ENCODE measurements at places on chromosomes 2 and 18. TPM values are rescaled to one million over a fixed set of nuclear protein-coding genes. Genes with fewer than 3 reads are reported as not detected.

DNA sequence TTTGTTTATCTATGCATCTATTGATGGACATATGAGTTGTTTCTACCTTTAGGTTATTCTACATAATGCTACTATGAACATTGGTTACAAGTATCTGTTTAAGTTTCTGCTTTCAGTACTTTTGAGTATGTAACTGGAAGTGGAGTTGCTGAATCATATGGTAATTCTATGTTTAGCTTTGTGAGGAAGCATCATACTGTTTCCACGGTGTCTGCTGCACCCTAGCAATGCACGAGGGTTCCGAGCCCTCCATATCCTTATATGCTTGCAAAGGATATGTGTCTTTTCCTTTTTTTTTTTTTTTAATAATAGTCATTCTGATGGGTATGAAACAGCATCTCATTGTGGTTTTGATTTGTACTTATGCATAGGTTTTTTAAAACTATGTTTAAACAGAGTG lies 83.7 kb downstream of the FMNL2 start:
- no peaks in the 10 kb centered on the region for H3K36me3 ChIP-seq
- H3K27ac ChIP-seq: no peak overlapping the region
- H3K4me1 ChIP-seq: peaks cover 20% of the 10 kb centered on the region
- peaks cover 17% of the 10 kb centered on the region for H3K27me3 ChIP-seq
- no peak for DNase-seq

DNA sequence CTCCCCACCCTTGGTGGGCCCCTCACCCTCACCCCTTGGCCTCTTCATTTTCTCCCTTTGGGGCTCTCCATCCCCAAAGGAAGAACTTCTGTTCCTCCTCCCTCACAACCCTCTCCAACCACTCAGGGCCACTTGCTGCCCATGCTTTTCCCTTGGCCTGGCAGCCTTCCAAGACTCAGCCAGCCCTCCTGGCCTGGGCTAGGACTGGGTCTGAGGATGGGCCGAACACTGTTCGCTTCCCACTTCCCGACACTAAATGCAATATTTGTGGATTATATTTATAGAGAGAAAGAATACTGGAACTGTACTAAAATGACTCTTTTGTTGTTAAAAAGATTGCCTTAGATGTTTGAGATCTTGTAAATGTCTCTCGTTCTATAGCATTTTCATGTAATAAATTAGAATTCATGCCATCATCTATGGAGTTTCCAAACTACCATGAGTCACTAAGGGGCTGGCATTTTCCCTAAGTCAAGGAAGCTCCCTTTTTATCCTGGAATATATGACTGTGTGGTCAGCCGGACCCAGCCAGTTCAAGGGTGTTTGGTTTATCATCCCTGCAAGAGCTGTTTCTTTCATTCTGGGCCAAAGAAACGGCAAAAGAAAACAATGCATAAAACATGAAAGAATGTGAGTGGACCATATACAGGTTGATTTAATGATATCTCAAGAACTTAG lies 3.8 kb downstream of the CXCR2 start:
- peaks cover 10% of the 10 kb centered on the region for H3K4me1 ChIP-seq
- H3K4me3 ChIP-seq: no peak overlapping the region
- no peak overlapping the region for H3K27ac ChIP-seq
- H3K36me3 ChIP-seq: no peaks in the 10 kb centered on the region
- DNase-seq: no peak
- peaks cover 14% of the 10 kb centered on the region for H3K27me3 ChIP-seq

DNA sequence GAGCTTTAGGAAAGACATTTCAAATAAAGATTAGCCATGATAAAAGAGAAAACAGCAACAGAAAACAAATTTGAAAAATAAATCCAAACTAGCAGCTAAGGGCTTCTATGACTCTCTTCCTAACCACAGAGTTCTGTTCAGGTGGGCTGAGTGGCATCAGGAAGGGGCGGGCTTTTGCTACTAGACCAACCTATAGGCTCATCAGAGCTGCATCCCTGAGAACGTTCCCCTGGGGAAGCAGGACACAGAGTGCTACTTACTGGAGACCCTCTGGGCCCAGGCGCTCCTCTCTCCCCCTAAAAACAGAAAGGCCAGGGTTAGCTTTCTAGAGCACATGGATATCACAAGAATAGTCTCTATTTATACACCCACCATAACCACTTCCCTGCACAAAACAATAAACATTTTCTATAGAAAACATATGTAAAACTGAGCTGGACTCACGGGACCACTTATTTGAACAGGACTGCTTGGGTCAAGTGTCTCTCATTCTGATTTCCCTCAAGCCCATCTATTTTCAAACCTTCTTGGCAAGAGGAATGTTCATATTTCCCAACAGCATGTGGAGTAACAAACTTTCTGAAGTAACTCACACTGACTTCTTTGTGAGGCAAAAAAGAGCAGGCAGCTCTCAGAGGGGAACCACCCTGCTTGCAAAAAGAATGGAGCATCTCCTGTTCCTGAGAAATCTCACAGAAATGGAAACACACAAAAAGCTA lies 78.9 kb upstream of the LMAN1 start:
- H3K27ac ChIP-seq: no peak overlapping the region
- no peak for DNase-seq
- no peaks in the 10 kb centered on the region for H3K36me3 ChIP-seq
- H3K4me3 ChIP-seq: no peak overlapping the region
- no peaks in the 10 kb centered on the region for H3K4me1 ChIP-seq
- peaks cover 4% of the 10 kb centered on the region for H3K27me3 ChIP-seq

The HOXD12 gene
- total RNA-seq: not detected

The KCNE4 gene
- not detected for total RNA-seq

- H3K4me1 ChIP-seq: no peaks in the 10 kb centered on the region
- no peak overlapping the region for H3K27ac ChIP-seq
- H3K4me3 ChIP-seq: no peak overlapping the region
- DNase-seq: no peak
- H3K27me3 ChIP-seq: no peaks in the 10 kb centered on the region
- H3K36me3 ChIP-seq: no peaks in the 10 kb centered on the region
Observed at GRCh38 chr18:71899183-71899582, 645.0 kb downstream of the CBLN2 start.

DNA sequence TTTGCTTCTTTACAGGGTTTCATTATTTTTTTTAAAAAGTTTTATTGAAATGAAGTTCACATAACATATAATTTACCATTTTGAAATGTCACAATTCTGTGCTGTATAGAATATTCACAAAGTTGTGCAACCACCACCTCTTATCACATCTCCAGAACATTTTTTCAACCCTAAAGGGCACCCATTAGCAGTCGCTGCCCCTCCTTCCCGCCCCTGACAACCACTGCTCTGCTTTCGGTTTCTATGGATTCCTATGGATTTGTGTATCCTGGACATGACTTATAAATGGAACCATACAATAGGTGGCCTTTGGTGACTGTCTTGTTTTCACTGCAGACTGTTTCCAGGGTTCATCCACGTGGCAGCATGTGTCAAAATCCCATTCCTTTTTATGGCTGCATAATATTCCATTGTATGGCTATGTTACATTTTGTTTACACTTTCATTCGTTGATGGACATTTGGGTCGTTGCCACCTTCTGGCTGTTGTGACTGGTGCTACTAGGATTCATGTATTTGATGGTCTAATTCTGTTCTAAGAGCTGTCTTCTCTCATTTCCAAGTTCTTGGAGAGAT lies 52.6 kb downstream of the SH3BP4 start:
- no peaks in the 10 kb centered on the region for H3K27me3 ChIP-seq
- no peak for DNase-seq
- H3K4me1 ChIP-seq: no peaks in the 10 kb centered on the region
- no peaks in the 10 kb centered on the region for H3K36me3 ChIP-seq

GRCh38 chr2:128970332-128971116 lies 651.9 kb upstream of the HS6ST1 start:
- no peaks in the 10 kb centered on the region for H3K36me3 ChIP-seq
- no peaks in the 10 kb centered on the region for H3K4me1 ChIP-seq
- no peaks in the 10 kb centered on the region for H3K27me3 ChIP-seq
- H3K27ac ChIP-seq: no peak overlapping the region

The RTP5 gene
- 0.13 TPM for total RNA-seq

GRCh38 chr2:69601179-69601612 lies 42.3 kb downstream of the AAK1 start:
- H3K4me1 ChIP-seq: peaks cover 83% of the 10 kb centered on the region
- DNase-seq: no peak
- H3K36me3 ChIP-seq: peaks cover 53% of the 10 kb centered on the region

DNA sequence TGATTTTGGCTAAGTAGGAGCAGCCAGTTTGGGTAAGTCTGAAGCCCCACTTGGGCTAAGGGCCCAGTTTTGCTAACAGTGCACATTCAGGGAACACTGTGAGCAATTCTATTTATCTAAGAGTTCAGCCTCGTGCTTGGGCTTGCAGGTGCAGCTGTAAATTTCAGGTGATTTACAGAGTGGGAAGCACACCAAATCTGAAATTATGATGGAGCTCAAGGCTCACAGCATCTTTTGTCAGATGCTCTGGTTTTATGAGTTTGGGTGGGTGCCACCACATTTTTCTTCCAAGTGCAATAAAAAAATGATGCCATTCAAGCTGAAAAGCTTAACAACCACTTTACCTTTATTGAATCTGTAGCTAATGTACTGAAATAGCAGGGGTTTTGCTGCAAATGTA lies 671.2 kb downstream of the LRRTM4 start:
- no peak overlapping the region for H3K27ac ChIP-seq
- no peaks in the 10 kb centered on the region for H3K4me1 ChIP-seq
- no peaks in the 10 kb centered on the region for H3K27me3 ChIP-seq
- no peak overlapping the region for H3K4me3 ChIP-seq
- DNase-seq: no peak
- no peaks in the 10 kb centered on the region for H3K36me3 ChIP-seq

DNA sequence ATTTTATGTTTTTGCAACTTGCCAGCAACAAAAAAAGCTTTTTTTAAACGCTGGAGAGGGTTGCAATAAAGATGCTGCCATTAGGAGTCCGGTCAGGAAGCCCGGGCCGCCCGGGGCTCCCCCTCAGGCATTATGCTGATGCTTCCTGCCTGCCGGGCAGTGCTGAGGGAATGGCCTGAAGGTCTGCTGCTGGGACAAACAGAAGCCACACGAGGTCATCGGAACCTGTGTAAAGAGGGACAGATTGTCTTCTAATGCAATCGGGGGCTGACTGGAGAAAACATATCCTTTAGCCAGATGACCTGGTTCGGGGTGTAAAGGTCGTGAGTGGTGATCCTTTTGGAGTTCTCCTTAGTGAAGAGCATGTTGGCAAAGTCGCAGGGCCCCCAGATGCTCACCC lies 2.3 kb downstream of the IMPA2 start:
- H3K36me3 ChIP-seq: no peaks in the 10 kb centered on the region
- DNase-seq: no peak
- no peak overlapping the region for H3K27ac ChIP-seq
- H3K4me3 ChIP-seq: no peak overlapping the region
- peaks cover 5% of the 10 kb centered on the region for H3K27me3 ChIP-seq

The POTEJ gene
- total RNA-seq: not detected

- H3K27ac ChIP-seq: no peak overlapping the region
- no peaks in the 10 kb centered on the region for H3K27me3 ChIP-seq
- no peak overlapping the region for H3K4me3 ChIP-seq
- H3K4me1 ChIP-seq: no peaks in the 10 kb centered on the region
- DNase-seq: no peak
Observed at GRCh38 chr18:3827236-3827845, 377.4 kb downstream of the TGIF1 start.

DNA sequence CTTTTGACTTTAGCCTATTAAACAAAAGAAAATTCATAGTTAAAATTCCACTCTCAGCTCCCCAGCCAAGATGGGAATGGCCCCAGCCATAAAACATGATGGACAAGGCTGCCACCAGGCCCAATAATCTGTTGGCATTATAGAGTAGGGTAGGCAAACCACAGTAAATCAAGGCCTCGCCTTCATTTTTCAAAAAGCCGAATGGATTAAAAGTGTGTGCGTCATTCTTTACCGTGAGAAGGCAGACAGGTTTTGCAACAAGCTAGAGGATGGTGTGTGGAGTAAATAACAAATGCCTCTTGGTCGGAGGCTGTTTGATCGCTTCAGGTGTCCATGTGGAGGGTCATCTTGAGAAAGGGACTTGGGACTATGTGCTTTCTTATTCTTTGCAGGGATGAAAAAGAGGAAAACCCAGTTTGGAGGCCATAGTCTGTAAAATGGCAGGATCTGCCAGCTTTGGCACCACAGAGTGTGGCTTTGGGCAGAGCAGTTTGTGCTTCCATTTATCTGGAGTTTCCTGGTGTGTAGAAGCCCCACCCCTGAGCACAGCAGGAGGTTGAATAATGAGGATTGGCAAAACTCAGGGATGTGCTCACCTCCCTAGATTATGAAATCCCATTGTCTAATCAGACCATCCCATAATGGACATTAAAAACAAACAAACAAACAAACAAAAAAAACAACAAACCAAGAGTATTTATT lies 57.1 kb upstream of the ITGB6 start:
- no peaks in the 10 kb centered on the region for H3K36me3 ChIP-seq
- H3K4me3 ChIP-seq: no peak overlapping the region
- H3K27ac ChIP-seq: no peak overlapping the region

DNA sequence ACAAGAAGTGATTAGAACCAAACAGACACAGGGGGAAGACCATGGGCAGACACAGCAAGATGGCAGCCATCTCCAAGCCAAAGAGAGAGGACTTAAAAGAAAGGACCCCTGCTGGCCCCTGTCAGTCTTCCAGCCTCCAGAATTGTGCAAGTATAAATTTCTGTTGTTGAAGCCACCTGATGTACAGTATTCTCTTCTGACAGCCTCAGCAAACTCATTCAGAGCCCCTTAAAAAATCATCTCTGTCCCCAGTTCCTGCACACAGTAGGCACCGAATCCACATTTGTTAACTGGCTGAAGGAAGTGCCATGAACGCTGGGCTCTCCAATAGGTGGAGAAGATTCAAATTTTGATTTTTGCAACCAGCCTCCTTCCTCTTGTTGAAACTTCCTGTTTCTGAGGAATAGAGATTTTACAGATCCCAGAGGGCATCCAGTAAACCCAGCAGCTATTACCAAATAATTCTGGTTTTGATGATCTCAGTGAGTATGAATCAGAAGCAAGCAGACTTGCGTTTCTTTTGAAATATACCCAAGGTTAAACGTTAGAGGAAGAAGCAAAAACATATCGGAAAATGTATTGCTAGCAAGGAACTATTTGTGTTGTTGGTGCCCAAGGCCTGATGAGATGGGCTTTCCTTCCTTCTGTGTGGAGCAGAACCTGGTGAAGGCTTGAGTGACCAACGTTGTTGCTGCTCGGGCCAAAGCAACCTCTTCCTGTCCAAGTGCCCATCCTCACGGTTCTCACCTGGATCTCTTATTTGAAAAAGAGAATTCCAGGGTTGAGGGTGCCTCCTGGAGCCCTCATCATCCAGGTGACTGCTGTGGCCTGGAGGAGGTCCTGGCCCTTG lies 47.7 kb upstream of the PLB1 start:
- no peaks in the 10 kb centered on the region for H3K27me3 ChIP-seq
- peaks cover 72% of the 10 kb centered on the region for H3K4me1 ChIP-seq
- no peak for DNase-seq
- no peaks in the 10 kb centered on the region for H3K36me3 ChIP-seq
